ENCODE measurements at places on chromosomes 12 and 14.

DNA sequence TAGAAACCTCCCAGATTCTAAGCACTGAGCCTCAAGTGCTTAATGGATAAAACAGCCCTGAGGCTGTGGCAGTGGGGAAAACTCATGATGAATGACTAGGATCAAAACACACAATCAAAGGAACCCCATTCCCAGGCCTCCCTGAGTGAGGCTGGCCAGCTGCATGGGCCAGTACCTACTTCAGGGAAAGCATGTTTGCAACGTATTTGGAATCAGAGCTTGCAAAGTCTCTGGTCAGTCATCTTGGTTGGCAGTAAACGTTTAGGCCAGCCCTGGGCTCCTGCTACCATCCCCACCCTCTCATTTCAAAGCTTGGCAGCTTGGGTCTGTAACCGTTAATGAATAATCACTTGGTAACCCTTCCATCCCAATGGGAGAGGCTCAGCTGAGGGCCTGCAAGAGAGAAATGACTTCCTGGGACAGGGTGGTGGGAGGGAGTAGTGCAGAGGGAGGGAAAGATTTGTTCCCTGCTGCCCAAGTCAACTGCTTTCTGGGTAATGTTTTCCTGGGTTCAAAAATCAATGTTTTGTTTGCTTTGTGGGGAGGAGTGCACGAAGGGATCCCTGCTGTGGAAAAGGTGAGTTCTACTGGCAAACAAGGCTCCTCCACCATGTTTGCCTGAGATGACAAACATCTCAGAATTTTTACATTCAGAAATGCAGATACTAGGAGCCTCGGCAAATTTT, 2.0 kb upstream of the RNASE8 start:
- DNase-seq, result no peak

DNA sequence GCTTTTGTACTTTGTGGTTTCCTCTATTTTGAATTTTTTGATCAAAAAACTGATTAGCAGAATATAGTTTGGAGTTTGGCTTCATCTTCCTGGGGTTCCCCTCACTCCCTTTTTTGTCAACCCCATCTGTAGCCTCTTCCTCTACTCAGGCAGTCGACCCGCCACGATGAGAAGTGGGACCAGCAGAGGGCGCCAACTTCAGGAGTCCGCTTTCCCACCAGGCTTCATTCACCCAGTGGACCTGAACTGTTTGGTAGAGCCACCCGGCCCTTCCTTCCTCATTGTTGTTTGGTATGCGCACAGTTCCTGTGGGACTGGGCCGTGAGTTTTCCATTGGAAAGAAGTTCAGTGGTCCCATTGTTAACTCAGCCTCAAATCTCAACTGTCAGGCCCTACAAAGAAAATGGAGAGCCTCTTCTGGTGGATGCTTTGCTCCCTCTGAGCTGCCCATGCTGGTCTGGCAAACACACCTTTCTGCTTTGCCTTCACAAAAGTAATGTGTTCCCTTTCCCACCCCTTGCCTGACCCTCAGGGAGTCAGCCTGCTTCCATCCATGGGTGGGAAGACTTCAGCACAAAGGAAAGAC, 21.7 kb downstream of the TMBIM6 start:
- peak; percentile 81 for DNase-seq

DNA sequence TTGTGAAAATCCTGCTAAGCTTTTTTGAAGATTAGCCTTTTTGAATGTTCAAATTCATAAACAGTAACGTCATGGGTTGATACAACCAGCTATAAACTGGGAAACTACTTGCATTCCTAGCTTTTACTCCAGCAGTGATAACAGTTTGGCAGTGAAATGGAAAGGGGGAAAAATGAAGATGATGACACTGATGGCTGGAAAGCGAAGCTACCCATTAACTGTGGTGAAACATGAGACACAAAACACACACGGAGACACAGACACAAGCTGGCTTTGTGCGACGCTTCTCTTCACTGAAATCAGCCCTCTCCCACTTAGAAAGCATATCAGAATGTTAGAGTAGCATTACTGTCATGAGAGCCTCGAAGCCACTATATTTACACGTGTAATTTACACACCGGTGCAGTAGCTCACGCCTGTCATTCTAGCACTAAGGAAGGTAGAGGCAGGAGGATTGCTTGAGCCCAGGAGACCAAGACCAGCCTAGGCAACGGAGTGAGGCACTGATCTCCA, 15.7 kb downstream of the VPS37B start:
- DNase-seq, result no peak

- DNase-seq, result no peak
Observed at GRCh38 chr12:91551927-91552326, 369.3 kb upstream of the DCN start.

- no peak for DNase-seq
Observed at GRCh38 chr12:73529231-73529630, 1008.4 kb upstream of the ATXN7L3B start.

- no peak for DNase-seq
Observed at GRCh38 chr14:66965831-66966230, 223.4 kb upstream of the GARIN2 start.

DNA sequence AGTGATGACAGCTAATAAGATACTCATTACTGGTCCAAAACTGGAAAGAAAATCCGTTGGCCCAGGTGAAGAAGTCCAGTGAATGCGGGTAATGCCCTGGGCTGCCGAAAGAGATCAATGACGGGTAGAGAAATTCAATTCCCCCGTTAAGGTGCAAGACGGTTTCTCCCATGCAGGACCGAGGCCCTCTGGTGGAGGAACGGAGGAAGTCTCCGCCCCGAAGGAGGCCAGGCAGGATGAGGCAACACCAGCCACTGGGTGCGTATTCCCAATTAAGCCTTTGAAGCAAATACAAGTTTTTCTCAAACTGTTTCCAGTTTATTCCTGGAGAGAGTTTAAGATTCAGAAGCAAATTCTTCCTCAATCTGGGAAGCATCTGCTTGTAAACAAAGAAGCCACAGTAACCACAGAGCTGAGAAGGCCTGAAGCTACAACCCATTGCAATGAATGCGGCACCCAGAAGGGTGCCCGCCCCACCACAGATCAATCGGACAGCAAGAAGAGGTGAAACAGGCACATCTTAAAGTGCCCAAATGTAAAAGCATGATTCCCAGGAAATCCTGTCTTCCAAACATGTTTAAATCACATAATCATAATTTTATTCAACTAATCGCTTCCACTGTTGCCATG, 118.5 kb downstream of the TTC7B start:
- peak; percentile 79 for DNase-seq

- DNase-seq, result no peak
Observed at GRCh38 chr14:54685286-54685845, 118.4 kb downstream of the SAMD4A start.

All from activated T-cell treated with anti-CD3 and anti-CD28 coated beads, Interleukin-2, amount 50 U/mL, for 72 hours (primary cell).